ENCODE measurements at places on chromosomes 7 and 10.

DNA sequence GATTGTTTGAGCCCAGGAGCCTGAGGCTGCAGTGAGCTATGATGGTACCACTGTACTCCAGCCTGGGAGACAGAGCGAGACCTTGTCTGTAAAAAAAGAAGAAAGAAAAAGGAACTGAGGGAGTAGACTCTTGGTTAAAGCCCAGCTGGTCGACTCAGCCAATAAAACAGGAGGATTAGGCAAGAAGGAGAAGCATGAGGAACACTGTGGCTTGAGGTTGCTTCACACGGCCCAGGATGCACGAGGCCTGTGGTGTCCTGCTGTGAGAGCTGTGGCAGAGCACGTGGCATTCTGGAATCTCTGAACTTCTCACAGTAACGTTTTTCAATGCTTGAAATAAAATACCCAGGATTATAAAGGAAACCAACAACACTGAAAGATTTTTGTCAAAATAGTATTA is 93.3 kb downstream of the CUL2 start:
- no peak for DNase-seq

GRCh38 chr7:73644688-73645286 is 20.5 kb upstream of the MLXIPL start:
- DNase-seq, result no peak

DNA sequence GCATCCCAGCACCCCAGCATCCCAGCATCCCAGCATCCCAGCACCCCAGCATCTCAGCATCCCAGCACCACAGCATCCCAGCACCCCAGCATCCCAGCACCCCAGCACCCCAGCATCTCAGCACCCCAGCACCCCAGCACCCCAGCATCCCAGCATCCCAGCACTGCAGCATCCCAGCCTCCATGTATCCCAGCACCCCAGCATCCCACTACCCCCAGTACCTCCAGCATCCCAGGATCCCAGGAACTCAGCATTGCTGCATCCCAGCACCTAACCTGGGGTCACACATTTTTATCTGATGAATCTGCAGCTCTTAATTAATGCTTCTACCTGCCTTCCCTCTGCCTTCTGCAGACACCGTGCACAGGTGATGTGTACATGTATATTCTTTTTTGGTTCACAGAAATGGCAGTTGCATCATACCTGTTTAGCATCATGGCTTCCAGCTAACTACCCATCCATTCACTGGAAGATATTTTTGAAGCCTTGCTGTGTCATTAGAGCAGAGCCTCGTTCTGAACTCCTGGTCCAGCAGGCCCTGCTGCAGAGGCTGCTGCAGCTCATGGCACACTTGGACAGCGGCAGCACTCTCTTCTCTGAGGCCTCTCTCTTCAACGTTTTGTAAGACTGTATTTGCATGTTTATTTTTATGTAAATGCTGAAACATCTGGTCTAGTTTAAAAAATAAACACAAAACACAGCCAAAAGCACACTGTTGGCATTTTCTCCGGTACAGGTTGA is 4.6 kb upstream of the CFAP46 start:
- no peak for DNase-seq

- no peak for DNase-seq
These were observed 190.7 kb downstream of the C7orf25 start for GRCh38 chr7:42720991-42721796.

- DNase-seq, result peak; percentile 94
These were observed 68.2 kb upstream of the CTNNA3 start for GRCh38 chr10:67764012-67764822.

GRCh38 chr7:151351967-151352366 is 10.4 kb downstream of the NUB1 start:
- DNase-seq, result peak; percentile 66

GRCh38 chr7:114759347-114760062 is 162.4 kb upstream of the MDFIC start:
- DNase-seq, result no peak

- DNase-seq, result no peak
These were observed 31.6 kb downstream of the ST7 start for GRCh38 chr7:116984917-116985316.

GRCh38 chr10:77919713-77920108 is 6.8 kb downstream of the DLG5 start:
- DNase-seq, result no peak

- DNase-seq, result peak; percentile 28
These were observed 2.1 kb downstream of the FRAT1 start for GRCh38 chr10:97321032-97321803.
